Caki2 (cell line): ENCODE measurements at places on chromosomes 13 and 19.

DNA sequence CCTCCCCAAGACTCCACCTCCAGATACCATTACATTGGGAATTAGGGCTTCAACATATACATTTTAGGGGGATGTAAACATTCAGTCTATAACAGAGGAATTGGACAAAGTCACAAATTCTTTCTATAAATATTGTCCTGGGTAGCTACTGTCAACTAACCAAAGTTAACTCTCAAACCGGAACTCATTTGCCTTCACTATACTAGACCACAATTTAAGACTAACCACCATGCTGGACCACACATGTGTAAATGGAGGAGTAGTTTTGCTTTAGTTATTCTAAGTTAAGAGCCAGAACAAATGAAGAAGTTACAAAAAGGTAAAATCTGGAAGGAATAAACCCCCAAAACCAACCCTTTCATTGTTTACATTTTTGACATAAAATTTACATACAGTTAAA is 222.8 kb downstream of the NDFIP2 start:
- no peak for DNase-seq

DNA sequence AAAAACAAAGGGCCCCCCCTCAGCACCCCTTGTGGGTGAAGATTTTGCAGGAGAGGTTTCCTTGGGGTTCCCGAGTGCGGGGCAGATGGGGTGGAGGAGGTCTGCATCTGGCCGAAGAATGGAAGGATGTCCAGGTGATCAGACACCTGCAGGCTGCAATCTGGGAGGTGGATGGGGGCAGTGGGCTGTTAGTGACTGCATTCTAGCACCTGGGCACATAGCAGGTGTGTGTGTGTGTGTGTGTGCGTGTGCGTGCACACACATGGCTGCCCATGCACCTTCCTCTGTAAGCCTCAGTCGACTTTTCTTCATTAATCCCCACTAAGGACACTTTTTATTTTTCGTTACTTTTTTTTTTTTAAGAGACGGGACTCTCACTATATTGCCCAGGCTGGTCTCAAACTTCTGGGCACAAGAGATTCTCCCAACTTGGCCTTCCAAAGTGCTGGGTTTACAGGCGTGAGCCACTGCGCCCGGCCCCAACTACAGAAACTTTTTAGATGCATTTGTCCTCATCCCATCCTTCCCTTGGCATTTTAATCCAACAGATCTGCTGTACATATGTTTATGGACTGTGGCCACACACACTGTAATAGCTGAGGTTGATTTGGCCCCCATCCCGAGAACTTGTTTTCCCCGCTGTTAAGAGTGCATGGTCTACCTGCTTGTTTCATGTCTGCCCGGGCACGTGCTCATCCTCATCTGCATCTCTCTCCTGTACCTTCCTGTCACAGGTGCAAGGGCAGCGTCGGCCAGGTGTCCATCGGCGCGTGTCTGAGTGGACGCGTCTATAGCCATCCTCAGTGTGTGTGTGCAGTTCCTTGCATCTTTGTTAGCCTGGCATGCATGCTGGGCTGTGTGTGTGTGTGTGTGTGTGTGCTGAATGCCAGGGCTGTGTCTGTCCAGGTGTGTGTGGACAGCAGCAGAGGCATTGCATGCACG is 731 bp downstream of the MAG start:
- no peak for DNase-seq

DNA sequence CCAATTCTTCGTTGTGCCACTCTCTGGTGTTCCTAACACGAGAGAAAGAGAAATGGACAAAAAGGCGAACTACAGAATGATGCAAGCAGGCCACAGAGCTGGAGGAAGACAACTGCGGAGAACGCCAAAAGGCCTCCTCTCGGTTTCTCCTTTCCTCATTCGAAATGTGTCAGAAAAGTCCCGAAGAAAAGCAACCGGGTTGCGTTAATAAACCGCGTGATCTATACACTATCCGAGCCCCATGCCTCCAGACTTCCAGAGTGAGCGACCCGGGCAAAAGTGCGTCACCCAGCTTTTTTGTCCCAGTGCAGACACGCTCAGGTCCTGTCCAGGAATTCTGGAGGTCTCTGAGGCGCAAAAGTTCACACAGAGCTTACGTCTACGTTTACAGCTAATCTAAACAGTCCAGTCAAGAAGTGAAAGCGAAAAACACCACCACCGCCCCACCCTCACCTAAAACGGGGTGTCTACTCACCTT is 413 bp downstream of the N4BP2L2 start:
- DNase-seq: no peak

GRCh38 chr13:97111756-97112155 is 110.4 kb upstream of the MBNL2 start:
- no peak for DNase-seq

- no peak for DNase-seq
These were observed 9.3 kb downstream of the PLEKHA4 start for GRCh38 chr19:48858984-48859710.

DNA sequence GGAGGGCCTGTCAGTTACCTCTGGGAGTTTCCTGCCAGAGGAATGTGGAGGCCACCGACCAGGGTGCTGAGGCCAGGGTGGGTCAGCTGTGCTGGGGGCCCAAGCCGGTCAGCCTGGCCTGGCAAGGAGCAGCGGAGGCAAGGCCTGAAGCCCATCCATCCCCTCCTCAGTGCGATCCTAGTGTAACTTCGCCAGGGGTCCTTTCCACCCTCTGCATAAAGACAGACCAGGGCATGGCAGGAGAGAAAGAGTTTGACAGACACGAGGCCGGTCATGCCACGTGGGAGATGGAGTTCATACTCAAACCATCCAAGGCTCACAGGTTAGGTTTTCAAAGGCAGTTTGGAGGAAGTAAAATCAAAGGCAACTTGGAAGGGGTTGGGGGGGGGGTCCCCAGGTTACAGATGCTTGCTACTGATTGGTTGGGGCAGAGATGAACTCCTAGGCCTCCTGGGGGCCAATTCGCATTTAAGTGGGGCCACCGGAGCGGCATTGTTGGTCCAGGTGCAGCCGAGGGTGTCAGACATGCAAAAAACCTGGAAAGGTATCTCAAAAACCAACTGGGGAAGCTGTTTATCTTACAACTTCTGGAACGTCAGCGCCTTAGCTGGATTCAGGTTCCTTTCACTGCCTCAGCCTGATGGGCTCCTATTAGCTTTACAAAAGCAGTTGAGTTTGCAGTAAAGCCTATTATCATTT is 36.8 kb upstream of the DPRX start:
- no peak for DNase-seq

- no peak for DNase-seq
These were observed 151.5 kb downstream of the KLF5 start for GRCh38 chr13:73210218-73210883.

GRCh38 chr19:13795595-13796300 is 505 bp downstream of the ZSWIM4 start:
- peak; percentile 41 for DNase-seq

DNA sequence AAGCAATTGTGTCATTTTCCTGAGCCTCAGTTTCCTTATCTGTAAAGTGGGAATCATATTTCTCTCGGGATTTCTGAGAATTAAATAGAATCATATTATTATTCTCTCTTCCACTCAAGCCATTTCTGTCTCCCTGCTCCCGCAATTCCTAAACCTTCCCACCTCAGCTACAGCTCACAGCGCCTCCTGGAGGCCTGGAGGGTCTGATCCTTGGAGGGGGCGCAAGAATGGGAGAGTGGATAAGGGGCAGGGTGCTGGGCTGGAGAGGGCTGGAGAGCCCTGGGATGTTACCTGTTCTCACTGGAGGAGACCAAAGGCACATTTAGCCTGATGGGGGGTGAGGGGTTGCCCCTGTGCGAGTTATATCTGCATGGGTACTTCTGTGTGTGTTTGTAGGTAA is 31.1 kb upstream of the CYP2S1 start:
- no peak for DNase-seq

DNA sequence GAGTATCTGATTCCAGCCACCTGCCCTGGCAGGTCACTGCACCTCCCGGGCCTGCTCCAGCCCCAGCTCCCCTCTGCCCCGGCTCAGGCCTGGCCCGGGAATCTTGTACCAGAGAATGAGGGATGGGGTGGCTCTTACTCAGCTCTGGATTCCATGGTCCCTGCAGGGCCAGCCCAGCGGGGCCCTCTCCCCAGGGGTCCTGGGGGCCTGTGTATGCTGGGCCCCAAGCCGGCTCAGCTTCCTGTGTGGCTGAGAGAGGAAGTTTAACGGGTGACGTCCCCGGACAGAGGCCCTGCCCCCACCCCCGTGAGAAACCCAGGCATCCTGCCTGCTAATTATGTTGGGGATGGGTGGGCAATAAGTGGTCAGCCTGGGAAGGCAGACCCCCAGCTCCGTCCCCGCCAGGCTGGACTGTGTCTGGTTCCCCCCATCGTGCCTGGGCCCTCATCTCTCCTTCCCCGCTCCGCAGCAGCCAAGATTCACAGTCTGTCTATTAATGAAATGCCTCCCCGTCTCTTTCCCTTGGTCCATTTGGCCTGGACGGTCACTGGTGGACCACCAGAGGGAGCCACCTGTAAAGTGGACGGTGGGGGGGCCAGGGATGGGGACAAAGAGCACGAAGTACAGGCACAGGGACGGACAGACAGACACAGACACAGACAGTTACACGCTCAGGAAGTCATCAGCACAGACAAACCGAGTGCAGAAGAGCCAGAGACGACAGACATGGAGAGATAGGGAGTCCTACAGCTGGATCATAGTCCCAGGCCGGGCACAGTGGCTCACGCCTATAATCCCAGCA is at the start of gene DENND1C:
TSS of gene DENND1C (minus strand) at position 247 of the 802 bp plus-strand sequence. CDS start at position 155, 92 bp downstream.
- no peak for DNase-seq

GRCh38 chr19:31318790-31319425 is 30.3 kb downstream of the TSHZ3 start:
- DNase-seq: no peak

GRCh38 chr13:33800646-33801186 is 17.2 kb upstream of the RFC3 start:
- no peak for DNase-seq

DNA sequence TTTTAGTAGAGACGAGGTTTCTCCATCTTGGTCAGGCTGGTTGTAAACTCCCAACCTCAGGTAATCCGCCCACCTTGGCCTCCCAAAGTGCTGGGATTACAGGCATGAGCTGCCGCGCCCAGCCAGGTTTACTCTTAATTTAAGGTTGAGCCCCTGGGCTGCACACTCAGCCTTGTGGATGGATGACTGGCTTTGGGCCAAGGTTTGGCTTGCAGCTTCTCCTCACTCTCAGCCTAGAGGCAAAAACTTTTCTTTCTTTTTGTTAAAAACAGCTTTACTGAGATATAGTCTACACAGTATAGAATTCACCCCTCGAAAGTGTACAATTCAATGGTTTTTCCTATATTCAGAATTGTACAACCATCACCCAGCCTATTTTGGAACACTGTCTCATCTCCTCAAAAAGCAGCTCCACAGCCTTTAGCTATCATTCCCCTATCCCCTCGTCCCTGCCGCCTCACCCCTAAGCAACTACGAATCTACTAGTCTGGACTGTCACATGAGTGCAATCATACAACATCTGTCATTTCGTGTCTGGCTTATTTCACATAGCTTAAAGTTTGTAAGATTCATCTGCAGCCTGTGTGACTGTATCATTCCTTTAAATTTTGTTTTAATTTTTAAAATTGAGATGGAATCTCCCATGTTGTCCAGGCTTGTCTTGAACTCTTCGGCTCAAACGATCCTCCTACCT is 14.5 kb upstream of the TSPAN16 start:
- no peak for DNase-seq

DNA sequence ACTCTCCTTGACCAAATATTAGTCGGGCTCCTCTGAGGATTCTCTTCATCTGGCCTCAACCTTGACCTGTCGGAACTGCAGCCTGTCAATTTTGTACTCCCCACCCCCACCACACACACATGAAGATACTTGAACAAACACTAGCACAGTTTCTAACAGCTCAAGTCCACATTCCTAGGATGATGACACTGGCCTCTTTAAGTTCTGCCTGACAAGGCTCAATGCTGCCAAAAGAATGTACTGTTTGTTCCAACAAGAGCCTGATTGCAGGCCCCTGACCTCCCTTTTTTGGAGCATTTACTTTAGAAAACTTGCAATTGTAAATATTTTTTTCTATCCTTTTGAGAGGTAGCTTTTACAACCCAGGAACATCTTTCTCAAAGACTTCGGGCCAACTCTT is 169.2 kb upstream of the IRS2 start:
- no peak for DNase-seq

- DNase-seq: no peak
These were observed 1251.0 kb upstream of the PCDH9 start for GRCh38 chr13:68481130-68481529.

DNA sequence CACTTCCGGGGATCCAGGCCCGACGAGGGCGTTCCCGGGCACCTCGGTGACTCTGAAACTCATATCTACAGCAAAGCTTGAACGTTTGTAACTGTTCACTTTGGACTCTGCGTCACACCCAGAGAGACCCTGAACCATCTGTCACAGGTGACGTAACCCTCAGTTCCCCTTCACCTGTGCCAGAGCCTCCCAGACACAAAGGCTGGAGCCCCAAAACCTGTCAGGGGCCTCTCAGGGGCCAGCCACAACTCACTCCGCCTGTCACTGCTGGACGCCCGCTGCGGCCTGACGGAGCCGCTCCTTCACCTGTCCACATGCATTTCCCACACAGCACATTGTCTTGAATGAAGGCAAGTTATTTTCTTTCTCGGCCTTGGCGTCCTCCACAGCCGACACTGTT is 8.0 kb downstream of the RASA3 start:
- no peak for DNase-seq

- DNase-seq: peak; percentile 11
These were observed 13.0 kb upstream of the KCNN1 start for GRCh38 chr19:17953869-17954268.

GRCh38 chr19:5037936-5038335 is 69.0 kb downstream of the KDM4B start:
- no peak for DNase-seq

- peak; percentile 19 for DNase-seq
These were observed 166.4 kb downstream of the DCLK1 start for GRCh38 chr13:35964863-35965180.

- no peak for DNase-seq
These were observed 747 bp upstream of the MARK4 start for GRCh38 chr19:45250216-45250831.

DNA sequence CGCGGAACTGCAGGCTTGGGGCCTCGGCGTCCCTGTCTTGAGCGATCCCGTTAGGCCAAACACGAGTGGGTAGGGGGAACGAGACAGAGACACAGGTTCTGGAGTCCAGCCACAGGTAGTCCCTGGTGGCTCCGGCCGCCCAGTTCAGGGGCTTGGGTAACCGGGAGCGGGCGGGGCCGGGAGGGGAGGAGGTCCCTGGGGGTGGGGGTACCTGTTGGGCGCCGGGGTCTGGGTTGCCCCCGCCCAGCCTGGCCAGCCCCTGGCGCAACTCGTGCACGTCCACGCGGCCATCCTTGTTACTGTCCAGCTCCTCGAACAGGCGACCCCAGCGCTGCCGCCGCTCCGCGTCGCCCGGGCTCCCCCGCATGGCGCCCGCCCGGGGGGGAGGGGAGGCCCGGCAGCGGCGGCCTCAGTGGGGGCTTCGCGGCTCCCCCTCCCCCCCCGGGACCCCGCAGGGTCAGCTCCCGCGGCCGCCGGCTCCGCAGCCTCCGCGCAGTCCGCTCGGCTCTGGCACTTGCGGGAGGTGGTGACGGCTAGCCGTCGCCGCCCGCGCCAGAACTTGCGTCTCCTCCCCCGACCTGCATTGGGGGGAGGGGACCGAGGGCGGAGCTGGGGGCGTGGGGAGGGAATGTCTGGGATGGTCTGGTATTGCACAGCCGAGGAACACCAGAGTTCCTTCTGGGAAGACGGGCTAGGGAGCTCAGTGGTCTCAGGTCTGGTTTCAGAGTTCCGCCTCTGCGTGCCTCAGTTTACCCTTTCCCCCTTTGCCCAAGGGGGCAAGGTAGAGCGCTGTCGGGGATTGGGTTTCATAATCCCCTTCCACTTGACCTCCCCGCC is at the start of gene SLC25A23:
TSS of gene SLC25A23 (minus strand) at position 531 of the 837 bp plus-strand sequence. CDS start at position 367, 164 bp downstream.
- no peak for DNase-seq
